ENCODE measurements at places on chromosomes 5 and 9.

DNA sequence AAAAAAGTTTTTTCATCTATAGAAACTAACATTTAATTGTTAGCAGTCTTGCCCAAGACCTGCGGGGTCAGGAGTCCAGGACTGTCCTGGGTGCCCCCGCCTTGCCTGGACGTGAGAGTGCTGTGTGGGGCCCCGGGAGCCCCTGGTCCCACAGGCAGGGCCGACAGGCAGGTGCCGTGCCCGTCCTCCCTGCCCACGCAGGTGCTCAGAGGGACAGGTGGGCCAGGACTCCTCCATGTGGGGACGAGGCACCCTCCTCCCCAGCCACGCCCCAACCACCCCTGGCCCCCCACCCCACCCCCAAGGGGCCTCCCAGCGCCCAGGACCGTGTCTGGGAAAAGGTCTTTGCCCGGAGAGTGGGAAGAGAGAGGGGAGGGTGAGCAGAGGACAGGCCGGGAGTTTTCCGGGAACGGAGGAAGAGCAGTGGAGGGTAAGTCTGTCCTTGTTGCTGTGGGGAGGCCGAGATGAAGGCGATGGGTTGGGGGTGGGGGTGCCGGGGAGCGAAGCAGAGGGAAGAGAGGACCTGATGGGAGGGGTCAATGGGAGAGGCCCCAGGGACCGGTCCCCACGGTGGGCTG lies 2.7 kb upstream of the LCN12 start:
- no peak for DNase-seq

GRCh38 chr5:94276751-94277150 lies 341.7 kb downstream of the KIAA0825 start:
- no peak for DNase-seq

DNA sequence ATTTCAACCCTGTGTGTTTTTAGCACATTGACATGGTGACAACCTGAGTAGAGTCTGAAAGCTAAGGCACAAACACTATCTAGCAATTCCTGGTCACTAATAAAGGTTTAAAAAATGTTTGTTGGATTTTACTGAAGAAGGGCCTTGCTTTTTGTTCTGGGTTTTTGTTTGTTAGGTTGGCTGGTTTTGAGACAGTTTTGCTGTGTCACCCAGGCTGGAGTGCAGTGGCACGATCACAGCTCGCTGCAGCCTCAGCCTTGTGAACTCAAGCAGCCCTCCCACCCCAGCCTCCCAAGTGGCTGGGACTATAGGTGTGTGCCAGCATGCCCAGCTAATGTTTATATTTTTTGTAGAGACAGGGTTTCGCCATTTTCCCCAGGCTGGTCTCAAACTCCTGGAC lies 39.0 kb downstream of the PRKACG start:
- DNase-seq: no peak

DNA sequence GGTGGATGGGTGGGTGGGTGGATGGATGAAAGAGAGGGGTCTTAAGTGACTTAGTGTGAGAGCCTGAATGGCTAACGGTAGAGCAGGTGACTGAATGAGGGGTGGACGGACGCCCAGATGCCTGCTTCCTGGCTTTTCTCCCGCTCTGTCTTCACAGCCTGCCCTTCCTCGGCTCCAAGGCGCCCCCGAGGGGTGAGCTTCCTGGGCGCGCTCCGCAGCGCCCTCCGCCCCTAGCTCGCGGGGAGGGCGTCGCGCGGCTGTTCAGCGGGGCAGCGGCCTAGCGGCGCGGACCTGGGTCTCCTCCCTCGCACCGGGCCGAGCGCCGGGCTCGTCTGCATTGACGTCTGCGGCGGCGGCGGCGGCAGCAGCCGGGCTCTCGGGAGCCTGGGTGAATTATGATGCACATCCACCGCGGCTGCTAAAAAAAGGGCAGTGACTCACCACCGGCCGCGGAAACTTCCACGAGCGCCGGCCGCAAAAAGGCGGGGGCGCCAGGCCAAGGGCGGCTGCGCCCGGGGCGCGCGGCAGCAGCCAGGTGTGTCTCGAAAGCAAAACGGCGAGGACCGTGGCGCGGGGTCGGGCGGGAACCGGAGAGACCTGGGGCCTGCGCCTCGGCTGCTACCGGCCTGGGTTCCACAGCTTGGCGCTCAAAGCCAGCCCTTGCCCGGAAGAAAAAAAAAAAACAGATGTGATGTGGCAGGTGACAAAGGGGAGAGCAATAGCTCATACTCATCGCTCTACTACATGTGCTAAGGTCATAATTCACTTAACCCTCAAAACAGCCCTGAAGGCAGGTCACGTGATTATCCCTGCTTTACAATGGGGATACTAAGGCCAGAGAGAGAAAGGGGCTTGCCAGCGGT lies 143.0 kb upstream of the ADRA1B start:
- peak; percentile 20 for DNase-seq

DNA sequence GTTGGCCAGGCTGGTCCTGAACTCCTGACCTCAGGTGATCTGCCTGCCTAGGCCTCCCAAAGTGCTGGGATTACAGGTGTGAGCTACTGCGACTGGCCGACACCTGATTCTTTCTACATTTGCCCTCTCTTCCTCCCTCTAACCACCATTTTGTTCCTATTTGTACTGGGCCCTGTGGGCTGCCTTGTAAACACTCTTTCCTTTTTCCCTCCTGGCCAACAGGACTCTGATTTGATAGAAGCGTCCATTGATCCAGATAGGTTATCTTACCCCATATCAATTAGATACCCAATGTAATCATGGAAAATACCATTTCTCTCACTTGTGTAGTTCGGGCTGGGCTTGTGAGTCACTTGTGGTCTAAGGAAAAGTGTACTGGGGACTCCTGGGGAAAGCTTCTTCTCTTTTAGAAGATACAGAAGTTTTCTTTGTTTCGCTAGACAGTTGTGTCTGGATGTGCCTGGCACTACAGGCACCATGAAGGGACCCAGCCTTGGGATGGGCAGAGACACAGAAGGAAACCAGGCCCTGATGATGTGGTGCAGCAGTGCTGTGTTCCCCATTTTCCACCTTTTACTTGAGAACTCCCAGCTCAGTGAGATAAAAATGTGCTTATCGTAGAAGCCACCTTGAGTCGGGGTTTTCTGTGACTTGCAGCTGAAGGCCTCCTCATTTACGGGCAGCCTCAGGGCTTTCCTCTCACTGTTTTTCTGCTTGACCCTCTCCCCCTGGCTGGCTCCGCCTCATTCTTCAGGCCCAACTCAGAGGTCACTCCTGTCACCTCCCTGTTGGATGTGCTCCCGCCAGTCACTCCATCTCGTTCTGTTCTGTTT lies 32.8 kb upstream of the CPEB4 start:
- no peak for DNase-seq

GRCh38 chr9:16075696-16076095 lies 522.9 kb downstream of the CCDC171 start:
- no peak for DNase-seq

DNA sequence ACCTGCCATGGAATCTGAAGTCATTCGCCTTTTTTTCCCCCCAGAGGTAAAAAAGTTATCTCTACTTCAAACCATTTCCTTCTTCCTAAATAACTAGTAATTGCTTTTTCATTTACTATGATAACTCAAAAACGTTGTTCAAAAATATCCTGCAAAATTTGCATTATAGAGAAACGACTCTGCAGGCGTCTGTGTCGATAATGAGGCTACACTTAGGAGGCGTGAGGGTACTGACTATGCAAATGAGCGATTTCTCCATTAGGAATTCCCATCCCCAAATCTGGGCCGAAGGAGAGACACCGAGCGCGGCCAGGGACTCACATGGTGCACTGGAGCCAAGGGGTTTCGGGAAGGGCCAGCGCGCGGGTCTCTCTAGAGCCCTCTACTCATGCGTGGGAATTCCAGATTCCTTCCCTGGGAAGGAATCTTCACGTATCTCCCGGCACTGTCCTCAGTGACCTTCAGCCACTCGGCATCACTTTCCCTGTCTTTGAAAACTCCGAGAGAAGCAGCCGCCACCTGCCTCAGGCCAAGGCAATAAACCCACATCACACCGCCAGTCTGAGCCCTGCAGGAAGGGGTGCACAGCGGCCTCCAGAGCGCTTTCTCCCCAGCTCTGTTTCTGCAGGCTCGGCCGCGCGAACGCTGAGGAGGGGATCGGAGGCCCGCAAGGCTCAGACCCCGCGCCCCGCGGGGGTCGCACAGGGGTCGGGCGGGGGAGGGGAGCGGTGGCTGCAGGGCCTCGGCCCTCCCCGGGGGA lies 718 bp upstream of the DENND4C start:
- DNase-seq: no peak

DNA sequence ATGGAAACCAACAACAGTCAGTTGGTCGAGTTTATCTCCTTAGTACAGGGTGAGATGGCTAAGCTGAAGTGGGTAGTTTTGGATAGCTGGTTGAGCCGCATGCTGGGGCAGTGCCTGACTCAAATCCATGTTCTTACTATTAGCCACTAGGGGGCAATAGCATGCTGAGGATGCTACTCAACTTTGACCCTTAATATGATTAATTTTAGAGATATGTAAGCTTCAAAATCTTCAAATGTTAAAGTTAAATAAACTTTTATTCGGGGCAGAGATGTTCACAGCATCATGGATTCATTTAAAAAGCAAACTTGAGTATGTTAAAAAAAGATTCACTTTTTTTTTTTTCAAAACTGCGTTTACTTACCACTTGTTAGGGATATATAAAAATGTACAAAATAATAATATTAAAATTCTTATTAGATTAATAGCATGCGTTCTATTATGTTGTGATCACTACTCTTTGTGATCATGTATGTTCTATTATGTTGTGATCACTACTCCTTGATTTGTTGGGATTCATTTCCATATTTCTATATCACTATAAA lies 57.0 kb downstream of the C9orf153 start:
- DNase-seq: peak; percentile 23

DNA sequence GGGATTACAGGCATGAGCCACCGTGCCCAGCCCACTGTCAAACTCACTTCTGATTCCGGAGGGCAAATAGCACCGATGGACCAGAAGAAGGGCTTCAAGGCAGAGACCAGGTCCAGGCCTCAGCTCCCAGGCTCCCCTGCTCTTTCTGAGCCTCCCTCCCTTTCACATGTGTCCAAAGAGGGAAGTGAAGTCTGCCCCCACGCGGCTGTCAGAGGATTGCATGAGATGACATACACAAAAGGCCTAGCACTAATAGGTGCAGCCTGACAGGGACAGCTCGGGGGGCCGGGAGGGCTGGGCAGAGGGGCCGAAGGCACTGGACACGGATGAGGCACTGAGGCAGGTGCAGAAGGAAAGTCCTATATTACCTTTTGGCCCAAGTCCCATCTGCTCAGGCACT lies 16.1 kb downstream of the FBP1 start:
- no peak for DNase-seq

DNA sequence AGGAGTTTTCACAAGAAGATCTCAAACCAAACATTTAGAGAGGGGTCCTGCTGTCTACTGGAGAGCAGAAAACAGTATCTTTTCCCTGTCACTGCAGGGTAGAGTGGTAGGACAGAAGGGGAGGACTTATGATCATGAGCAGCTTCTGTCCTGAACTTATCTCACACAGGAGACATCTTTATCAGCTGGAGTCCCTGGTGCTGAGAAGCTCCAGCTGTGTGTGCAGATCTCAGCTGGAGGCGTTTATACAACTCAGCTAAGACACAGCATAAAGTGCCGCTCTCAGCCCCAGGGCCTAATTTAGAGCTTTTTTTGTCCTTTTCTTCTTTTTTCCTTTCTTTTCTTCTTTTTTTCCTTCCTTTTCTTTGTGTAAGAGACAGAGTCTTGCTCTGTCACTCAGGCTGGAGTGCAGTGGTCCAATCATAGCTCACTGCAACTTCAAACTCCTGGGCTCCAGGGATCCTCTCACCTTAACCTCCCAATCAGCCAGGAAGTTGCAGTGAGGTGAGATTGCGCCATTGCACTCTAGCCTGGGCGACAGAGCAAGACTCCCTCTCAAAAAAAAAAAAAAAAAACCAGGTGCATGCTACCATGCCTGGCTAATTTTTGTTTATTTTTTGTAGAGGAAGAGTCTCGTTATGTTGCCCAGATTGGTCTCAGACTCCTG lies 31.9 kb downstream of the CCDC125 start:
- DNase-seq: no peak
